ENCODE measurements at places on chromosomes 11 and 22.

- no peak for DNase-seq
These were observed 18.9 kb downstream of the CASP5 start for GRCh38 chr11:105004021-105004420.

DNA sequence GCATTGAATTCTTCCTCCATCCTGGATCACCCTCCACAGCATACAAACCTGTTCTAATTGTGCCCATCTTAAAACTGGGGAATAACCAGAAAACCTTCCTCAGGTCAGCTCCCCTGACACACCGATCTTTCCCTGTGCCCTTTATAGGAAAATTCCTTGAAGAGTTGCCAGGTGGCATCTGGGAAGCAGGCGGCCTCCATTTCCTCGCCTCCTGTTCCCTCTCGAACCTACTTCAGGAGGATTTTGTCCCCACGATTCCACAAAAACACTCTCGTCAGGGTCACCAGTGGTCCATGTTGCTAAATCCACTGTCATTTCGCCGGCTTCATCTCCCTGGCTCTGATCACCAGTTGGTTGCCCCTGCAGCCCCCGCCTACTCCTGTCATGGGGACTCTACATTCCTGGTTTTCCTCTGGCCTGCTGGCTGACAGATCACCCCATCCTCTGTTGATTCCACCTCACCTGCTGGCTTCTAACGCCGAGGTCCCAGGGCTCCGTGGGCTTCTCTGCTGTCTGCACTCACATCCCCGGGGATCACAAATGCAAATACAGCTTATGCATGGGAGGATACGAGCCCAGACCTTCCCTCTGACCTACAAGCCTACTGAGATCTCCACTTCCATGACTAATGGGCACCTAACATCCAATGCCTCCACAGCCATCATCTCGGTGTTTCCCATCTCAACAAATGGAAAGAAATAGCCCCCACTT lies 92.5 kb upstream of the PRDM11 start:
- DNase-seq: no peak

GRCh38 chr11:27716835-27717234 lies 16.6 kb upstream of the BDNF start:
- no peak for DNase-seq

GRCh38 chr22:49149721-49150608 lies 677.7 kb downstream of the BRD1 start:
- no peak for DNase-seq

GRCh38 chr11:126405906-126406305 lies 50.4 kb downstream of the ST3GAL4 start:
- no peak for DNase-seq

- DNase-seq: no peak
These were observed 132.3 kb downstream of the APIP start for GRCh38 chr11:34783816-34784317.

DNA sequence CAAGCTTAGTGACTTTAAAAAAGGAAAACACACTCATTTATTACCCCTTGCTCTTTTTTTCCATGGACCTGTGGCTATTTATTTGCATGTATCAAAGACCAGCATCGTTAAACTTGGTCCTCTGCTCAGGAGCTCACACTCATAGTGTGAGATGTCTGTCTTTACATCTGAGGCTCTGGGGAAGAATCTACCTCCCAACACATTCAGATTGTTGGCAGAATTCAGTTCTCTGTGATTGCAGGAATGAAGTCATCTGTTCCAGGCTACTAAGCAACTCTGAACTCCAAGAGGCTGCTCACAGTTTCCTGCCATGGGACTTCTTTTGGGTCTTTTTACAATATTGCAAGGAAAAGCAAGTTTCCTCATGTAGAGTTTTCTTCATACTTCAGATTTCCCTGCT lies 138.8 kb downstream of the LRRC4C start:
- no peak for DNase-seq

- DNase-seq: no peak
These were observed 4.1 kb downstream of the ZBTB44 start for GRCh38 chr11:130310622-130311021.

DNA sequence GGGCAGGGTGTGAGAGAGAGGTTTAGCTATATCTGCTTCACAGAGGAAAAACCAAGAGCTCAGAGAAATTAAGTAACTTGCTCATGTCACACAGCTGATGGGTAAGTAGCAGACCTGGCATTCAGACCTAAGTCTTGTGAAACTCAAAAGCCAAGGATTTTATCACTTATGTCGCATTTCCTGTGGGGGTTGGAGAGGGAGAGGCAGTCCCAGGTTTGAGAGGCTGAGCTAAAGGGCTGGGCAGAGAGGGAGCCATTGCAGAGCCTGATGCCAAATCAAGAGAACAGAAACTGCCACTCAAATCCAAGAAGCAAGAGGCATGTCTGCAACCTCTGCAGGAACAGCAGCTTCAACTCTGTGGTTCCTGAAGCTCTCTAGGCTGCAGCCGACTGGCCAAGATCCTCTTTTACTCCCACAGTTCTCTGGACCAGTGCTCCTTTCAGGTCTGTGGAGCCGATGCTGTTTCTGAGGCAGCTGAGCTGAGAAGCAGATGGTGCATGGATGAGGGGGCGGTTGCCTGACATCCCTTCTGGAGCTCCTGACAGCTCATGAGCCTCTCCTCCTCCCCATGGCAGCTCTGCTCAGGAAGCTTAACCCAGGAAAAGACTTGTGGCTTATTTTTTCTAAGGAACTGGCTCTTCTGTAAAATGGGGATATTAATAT lies 47.6 kb upstream of the NAV2 start:
- DNase-seq: no peak

DNA sequence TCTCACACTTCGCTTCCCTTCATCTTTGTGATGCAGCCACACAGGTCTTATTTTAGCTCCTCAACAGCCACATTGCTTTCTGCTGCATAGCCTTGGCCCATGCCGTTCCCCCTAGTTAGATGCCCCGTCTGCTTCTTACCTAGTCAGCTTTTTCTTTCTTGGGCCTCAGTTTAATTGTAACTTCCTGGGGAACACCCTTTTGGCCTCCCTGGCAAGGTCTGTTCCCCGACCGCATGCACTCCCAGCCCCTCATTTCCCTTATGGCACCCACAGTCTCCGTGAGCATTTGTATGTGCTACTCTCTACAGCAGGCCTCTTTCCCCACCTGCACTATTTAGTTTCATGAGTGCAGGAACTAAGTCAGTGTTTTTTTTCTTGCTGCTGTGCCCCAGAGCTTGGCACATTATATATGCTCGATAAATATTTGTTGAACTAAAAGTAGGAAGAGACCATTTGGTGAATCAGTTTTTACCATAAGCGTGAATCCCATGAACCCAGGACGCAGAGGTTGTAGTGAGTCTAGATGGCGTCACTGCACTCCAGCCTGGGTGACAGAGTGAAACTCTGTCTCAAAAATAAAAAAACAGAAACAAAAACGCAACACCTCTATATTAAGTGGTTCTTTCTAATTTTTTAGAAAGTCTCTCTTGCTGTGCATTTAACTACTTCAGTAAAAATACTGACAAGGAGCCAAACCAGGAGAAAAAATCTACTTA lies 38.5 kb downstream of the TNRC6B start:
- no peak for DNase-seq

- no peak for DNase-seq
These were observed 20.0 kb upstream of the SMIM38 start for GRCh38 chr11:69135420-69136363.

DNA sequence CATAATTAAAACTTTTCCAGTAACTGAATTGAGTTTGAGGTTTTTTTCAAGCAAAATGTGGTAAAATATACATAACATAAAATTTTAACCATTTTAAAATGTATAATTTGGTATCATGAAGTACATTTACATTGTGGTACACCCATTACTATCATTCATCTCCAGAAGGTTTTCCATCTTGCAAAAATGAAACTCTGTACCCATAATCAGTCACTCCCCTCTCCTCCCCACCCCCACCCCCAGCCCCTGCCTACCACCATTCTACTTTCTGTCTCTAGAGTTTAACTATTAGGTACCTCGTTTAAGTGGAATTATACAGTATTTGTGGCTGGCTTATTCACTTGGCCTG lies 63.7 kb downstream of the MICAL2 start:
- no peak for DNase-seq

DNA sequence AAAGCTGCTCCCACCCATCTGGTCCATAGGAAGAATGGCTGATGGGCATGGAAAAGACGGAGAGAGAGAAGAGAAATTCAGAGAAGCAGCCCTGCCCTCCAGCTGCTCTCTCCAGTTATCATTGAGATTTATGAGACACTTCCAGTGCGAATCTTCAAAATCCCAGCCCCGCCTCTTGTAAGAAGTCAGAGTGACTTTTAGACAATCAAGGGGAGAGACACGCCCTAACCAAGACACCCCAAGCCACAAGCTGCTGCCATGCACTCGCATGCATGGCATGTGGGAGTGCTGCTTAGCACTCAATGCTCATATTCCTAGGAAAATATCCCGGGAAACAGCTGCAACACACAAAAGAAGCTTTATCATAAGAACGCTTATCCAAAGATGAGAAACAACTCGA lies 110.6 kb upstream of the BID start:
- DNase-seq: no peak

GRCh38 chr11:122663764-122664163 lies 8.2 kb downstream of the UBASH3B start:
- no peak for DNase-seq

- DNase-seq: no peak
These were observed 111.8 kb downstream of the OSBP2 start for GRCh38 chr22:30806391-30806861.

GRCh38 chr11:122242731-122243130 lies 126.7 kb upstream of the BLID start:
- no peak for DNase-seq

DNA sequence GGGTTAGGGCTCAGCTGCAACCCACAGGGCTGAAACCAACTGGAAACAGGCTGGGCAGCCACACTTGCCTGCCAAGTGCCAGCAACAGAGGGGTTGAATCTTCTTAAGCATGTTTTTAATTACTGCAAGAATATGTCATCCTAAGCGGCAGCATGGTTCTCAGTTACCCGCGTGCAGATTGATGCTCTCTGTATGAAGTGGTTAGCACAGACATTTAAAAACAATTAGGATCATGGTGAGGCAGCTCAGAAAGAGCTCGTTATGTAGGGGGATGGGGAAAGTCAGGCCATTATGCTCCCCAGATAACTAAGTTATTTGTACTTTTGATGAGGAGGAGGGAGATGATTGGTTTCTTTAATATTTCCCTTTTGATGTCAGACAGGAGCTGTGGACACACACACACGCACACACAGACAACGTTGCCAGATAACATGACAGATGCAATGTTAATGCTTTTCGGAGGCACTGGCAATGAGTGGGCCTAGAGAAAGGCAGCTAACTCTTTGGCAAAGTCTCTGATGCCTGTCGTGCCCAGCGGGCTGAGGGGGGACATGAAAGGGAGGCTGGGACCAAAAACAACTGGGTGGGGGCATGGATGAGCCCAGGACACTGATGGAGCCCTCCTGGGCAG lies 389.7 kb downstream of the NXPE2 start:
- no peak for DNase-seq

- DNase-seq: no peak
These were observed 16.2 kb downstream of the CBX7 start for GRCh38 chr22:39136317-39136716.
